ENCODE measurements at places on chromosomes 3 and 15.
A peak's percentile ranks its signal among the peaks of the same experiment; 100 is the strongest.

GRCh38 chr15:31216215-31216911 lies 110.3 kb upstream of the KLF13 start:
- DNase-seq: peak; percentile 75

DNA sequence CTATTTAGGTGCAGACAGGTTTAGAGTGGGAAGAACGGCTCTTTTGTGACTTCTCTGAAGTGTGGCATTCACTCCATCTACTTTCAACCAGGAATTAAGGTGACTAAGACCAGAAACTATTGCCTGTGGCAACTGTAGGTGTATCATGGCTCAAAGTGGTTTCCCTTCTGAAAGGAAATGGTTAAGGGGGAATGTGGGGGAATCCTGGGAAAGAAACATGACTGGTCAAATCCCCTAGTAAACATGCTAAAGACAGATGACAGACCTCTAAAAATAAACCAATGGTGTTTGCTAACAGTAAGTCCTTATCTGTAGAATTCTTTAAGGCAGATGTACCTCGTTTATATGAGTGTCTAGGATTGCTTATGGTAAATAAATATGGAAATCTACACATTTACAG lies 56.9 kb downstream of the MEGF11 start:
- no peak for DNase-seq

GRCh38 chr15:64156652-64157331 lies 5.3 kb downstream of the SNX22 start:
- DNase-seq: no peak

DNA sequence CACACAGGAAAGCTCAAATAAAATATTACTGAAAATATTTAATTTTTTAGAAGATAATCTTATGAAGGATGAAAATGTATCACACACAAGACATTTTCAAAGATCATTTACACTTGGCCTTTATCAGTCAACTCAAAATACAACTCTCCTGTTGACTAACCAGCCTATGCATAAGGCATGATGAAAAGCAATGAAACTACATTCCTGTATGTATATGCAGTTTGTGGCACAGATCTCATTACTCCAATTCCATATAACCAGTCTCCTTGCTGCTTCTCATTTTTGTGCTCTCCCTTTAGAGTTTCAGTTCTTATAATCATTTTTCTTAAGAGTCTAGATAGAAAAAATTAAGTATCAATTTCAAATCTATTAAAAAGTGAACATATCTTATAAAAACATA lies 25.8 kb downstream of the AQR start:
- no peak for DNase-seq

DNA sequence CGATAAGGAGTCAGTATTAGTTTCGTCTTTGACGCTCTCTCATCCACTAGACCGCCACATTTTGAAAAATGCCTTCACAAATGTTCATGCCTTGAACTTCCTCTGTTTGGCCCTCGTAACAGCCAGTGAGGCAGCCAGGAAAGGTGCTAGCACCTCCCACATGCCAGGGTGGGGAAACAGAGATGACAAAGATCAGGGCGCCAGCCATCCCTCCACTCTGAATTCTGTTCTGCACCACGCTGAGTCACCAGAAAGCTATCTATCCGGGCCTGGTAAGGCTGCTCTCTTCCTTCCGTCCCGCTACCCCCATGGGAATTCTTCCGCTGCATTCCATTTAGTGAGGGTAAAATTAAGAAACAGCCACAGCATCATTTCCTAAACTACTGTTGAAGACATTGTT lies 31.3 kb upstream of the BCL2L10 start:
- no peak for DNase-seq

- DNase-seq: no peak
Measured at GRCh38 chr3:105822171-105823123, 46.4 kb downstream of the CBLB start.
